Activated naive CD8-positive, alpha-beta T cell treated with anti-CD3 and anti-CD28 coated beads, Interleukin-2, amount 50 U/mL, for 24 hours (primary cell): ENCODE measurements at places on chromosomes 16 and 17.

DNA sequence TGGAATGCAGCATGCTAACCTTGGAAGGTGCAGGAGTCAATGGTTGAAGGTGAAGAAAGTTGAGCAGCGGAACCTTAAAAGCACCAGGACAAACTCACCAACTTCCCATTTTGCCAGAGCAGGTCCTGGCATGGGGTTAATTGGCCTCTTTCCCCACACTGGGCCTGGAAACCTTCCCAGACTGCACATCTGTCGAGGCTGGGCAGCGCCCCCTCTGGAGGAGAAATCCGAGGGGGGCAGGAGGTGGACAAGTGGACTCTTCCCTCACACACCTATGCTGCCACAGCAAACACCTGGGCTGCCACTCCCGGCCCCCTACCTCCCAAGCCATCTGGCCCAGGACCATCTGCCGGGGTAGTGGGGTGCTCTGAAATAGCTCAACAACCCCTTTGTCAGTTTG is 232.4 kb downstream of the CBLN1 start:
- DNase-seq, result no peak

- DNase-seq, result no peak
Observed at GRCh38 chr16:52677501-52677900, 130.6 kb upstream of the TOX3 start.

DNA sequence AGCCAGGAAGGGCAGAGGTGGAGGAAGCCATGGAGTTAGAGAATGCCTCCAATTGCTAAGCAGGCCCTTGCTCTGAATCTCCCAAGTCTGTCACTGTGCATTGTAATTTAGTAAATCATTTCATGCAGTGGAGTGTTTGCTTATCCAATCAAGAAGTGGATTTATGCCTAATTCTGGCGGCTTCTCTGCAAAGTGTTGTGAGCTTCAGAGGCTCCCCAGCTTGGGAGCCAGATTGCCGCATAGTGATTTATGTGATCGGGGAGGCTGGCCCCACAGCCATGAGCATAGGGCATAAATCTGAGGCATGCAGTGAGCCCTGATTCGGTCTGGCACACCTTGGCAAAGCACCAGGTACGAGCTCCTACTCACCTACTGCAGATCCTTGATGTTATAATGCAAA is 520.8 kb downstream of the HS3ST4 start:
- no peak for DNase-seq

- DNase-seq, result no peak
Observed at GRCh38 chr16:89586853-89587252, 11.3 kb downstream of the CPNE7 start.

DNA sequence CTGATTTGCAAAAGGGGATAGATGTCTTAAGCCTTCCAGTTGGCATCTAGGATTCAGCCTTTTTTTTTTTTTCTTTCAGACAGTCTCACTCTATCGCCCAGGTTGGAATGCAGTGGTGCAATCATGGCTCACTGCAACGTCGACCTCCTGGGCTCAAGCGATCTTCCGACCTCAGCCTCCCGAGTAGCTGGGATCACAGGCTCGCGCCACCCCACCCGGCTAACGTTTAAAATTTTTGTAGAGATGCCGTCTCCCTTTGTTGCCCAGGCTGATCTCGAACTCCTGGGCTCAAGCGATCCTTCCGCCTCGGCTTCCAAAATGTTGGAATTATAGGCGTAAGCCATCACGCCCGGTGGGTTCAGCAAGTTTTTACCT is 571 bp upstream of the CCP110 start:
- DNase-seq, result no peak

DNA sequence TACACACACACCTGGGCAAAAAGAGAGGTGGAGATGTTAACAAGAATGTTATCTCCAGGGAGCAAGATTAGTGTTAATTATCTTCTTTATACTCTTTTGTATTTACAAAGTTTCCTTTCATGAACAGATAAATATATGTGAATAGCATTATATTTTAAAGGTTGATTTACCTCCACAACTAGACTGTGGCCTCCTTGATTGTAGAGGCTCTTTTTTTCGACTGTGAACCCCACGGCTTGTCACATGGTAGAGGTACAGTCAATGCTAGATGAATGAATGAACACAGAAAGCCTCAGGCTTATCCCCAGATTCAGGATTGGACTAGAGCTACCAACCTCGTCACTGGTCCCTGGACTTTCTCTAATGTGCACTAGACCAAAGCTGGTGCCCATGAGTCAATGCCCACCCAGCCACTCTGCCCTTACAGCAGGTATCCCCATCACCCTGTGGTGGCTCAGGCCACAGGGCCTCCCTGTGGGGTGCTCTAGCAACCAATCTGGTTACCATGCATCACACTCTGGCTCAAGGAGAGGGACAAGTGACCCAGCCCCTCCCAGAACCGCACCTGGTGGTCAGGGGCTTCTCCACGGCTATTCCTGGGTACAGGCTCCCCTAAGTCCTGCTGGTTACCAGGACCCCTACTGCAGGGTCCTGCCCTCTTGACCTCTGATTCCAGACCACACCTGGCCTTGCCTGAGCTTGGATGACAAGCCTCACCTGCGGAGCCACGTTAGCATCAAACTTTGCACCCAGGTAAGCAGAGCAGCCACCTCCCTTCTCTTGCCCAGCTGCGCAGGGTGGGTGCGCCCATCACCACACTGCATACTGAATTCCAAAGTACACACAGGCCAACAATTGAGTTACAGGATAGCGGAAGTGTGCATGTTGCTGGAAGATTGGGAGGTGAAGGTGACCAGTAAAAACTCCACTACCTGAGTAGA is 101.0 kb downstream of the CDYL2 start:
- DNase-seq, result no peak

GRCh38 chr17:69539781-69540319 is 125.4 kb downstream of the MAP2K6 start:
- no peak for DNase-seq

GRCh38 chr17:76797241-76797840 is 59.4 kb downstream of the MFSD11 start:
- no peak for DNase-seq

- DNase-seq, result no peak
Observed at GRCh38 chr17:13843862-13844635, 225.3 kb upstream of the COX10 start.

DNA sequence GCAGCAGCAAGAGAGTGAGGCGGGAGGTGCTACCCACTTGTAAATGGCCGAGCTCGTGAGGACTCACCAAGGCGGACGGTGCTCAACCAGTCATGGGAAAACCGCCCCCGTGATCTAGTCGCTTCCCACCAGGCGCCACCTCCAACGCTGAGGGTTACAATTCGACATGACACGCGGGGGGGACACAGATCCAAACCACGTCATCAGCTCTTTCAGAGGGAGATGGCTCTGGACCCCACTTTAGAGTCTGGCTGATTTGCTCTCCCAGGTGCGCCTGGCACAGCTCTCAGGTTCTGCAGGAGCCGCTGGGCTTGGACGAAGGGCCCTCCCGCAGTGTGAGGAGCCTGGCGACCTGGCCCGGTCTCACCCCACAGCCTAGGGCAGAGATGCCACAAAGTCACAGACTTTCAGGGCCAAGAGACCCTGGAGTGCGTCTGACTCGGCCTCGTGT is 21.1 kb upstream of the DOC2B start:
- no peak for DNase-seq

- DNase-seq, result no peak
Observed at GRCh38 chr16:81756615-81757356, 22.3 kb upstream of the PLCG2 start.

- DNase-seq, result no peak
Observed at GRCh38 chr17:43856141-43856540, 9.2 kb downstream of the CD300LG start.

GRCh38 chr17:62017912-62018311 is 47.2 kb downstream of the MED13 start:
- no peak for DNase-seq

- no peak for DNase-seq
Observed at GRCh38 chr17:53629188-53629587, 193.5 kb upstream of the KIF2B start.

GRCh38 chr16:87891764-87892163 is 22.5 kb upstream of the SLC7A5 start:
- DNase-seq, result no peak

DNA sequence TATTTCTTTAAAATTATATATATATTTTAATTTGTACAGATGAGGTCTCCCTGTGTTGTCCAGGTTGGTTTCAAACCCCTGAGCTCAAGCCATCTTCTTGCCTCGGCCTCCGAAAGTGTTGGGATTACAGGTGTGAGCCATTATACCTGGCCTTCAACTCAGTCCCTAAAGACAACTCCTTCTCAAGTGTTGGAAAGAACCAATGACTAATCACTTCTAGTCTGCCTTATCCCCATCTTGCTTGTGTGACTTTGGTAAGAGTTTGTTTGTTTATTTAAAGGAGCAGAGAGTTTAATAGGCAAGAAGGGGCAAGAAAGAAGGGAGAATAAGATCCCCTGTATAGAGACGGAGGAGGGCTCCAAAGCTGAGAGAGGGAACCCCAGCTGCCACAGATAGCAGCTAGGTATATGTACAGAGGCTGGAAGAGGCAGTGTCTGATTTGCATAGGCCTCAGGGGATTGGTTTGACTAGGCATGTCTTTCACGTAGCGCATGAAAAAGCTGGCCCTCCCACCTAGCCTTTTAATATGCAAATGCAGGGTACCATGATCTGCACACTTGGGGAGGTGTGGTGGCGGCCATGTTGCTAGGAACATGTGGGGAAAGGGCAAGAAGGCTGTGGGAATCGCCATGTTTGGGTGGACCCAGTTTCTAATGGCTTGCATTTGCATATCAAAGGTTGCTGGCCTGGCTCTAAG is 21.5 kb downstream of the ABCC1 start:
- no peak for DNase-seq

GRCh38 chr17:38402897-38403296 is 25.4 kb upstream of the ARHGAP23 start:
- no peak for DNase-seq

- no peak for DNase-seq
Observed at GRCh38 chr17:4064366-4064765, 78.5 kb downstream of the ZZEF1 start.

- DNase-seq, result peak; percentile 53
Observed at GRCh38 chr17:29176558-29177351, 3.4 kb downstream of the MYO18A start.

DNA sequence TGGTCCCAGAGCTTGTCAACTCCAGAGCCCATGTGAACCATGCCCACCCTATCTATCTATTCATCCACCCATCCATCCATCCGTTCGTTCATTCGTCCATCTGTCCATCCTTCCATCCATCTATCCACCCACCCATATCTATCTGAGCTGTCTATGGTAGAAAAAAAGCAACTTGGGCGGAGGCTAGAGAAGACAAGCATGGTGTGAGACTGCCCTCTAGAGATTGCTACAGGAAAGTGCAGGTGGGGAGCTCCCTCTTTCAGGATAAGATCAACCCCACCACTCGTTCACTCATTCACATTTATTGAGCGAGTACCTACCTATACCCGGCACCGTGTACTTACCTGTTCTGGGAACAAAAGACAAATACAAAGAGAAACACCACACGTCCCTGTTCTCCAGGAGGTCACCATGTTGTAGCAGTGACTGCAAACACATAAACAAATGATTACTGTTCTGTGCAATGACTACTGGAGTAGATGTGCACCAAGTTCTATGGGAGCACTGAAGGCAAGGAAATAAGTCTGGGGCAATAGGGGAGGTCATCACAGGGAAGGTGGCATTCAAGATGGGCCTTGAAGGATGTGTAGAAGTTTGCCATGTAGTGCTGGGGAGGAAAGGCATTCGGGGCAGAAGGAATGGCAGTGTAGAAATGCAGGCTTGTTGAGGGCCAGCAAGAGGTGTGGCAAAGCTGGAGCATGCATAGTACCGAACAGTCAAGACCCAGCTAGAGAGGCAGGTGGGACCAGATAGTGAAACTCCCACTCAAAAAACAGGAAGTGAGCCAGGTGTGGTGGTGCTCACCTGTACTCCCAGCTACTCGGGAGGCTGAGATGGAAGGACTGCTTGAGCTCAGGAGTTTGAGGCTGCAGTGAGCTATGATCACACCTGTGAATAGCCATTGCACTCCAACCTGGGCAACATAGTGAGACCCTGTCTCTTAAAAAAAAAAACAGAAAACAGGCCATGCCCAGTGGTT is 13.4 kb upstream of the ATP5MC1 start:
- peak; percentile 47 for DNase-seq

- DNase-seq, result no peak
Observed at GRCh38 chr17:28746611-28747050, 2.8 kb downstream of the TRAF4 start.

DNA sequence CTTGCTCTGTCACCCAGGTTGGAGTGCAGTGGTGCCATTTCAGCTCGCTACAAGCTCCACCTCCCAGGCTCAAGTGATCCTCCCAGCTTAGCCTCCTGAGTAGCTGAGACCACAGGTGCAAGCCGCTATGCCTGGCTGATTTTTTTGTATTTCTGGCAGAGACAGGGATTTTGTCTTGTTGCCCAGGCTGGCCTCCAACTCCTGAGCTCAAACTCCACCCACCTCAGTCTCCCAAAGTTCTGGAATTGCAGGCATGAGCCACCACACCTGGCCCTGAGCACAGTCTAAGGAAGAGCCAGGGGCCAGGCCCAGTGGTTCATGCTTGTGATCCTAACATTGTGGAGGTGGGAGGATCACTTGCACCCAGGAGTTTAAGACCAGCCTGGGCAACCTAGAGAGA is 21.8 kb upstream of the BCO1 start:
- DNase-seq, result no peak

DNA sequence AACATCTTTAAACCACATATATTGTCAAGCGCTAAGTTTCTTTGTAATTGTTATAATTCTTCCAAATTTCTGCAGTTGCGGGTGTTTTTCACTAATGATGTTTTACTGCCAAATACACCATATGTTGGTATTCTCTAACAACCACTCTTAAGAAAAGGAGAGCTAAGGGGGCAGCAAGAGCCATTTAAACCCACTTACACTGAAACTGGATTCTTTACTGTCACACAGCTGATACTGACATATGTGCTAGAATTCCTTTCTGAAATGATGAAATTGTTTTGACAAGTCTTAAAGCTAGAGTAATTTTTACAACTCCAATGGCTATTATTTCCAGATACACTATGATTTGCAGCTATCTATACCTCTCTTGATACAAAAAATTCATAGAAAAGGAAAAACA is 483.1 kb downstream of the CDH11 start:
- no peak for DNase-seq

GRCh38 chr17:4438162-4438944 is 4.6 kb downstream of the SPNS3 start:
- DNase-seq, result no peak

DNA sequence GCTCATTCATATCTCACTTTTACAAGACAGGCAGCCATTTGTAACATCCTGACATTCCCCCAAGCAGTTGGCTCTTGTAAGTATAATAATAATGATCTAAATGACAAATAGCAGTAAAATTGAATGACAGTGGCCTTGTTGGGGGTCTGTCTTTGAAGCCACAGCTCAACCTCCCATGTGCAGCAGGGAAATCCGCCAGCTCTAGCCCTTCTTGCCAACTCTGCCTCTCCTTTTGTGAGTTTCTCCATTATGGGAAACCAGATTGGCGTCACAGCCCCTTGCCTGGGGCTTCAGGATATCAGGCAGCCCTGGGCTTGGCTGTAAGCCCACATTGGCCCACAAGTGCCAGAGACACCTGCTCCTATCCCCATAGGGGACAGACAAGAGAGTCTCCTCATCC is 70.4 kb upstream of the CACNG5 start:
- no peak for DNase-seq
